ENCODE measurements at places on chromosomes 12 and 14.

DNA sequence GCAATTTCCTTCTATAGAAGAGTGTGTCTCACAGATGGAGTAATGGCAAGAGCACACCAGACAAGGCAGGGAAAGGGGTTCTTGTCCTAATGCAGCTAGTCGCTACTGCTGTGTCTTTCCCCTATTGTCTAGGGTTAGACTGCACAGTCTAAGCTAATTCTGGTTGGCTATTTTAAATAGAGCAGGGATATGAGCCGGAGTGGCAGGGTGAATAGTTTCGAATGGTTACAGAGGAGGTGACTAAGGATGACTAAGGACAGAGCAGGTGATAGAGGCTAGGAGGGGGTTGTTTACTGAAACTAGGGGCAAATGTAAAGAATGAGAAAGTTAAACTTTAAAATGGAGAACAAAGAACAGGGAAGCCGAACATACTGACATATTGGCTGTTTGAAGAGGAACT is 25.6 kb upstream of the CPNE8 start:
- no peak for DNase-seq

- no peak for DNase-seq
Observed at GRCh38 chr14:88749139-88749538, 43.6 kb downstream of the EML5 start.

DNA sequence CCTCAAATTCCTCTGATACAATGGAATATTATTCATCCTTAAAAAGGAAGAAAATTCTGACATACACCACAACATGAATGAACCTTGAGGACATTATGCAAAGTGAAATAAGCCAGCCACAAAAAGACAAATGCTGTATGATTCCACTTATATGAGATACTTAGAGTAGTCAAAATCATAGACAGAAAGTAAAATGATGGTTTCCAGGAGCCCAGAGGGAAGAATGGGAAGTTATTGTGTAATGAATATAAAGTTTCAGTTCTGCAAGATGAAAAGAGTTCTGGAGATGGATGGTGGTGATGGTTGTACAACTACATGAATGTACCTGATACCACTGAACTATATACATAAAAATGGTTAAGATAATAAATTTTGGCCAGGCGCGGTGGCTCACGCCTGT is 18.3 kb downstream of the VWF start:
- DNase-seq, result no peak

DNA sequence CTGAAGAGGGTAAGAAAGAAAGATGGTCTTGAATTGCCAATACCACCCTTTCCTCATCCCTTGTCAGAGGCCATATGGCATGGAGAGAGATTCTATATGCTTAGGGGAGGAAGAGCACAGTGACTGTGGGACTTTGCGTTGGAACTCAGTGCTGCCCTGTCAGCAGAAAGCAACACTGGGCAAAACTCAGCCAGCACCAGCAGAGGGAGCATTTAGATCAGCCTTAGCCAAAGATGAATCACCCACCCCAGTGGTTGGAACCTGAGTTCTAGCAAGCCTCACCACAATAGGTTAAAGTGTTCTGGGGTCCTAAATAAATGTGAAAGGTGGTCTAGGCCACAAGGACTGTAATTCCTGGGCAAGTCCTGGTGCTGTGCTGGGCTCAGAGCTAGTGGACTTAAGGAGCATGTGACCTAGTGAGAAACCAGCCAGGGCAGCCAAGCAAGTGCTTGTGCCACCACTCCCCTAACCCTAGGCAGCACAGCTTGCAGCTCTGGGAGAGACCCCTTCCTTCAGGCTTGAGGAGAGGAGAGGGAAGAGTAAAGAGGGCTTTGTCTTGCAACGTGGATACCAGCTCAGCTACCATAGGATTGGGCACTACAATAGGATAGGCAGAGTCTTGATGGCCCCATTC is 11.4 kb upstream of the BCAT1 start:
- no peak for DNase-seq

- DNase-seq, result no peak
Observed at GRCh38 chr12:31225656-31226535, 100.1 kb downstream of the SINHCAF start.

GRCh38 chr12:102964872-102965271 is 7.4 kb downstream of the ASCL1 start:
- DNase-seq, result no peak

DNA sequence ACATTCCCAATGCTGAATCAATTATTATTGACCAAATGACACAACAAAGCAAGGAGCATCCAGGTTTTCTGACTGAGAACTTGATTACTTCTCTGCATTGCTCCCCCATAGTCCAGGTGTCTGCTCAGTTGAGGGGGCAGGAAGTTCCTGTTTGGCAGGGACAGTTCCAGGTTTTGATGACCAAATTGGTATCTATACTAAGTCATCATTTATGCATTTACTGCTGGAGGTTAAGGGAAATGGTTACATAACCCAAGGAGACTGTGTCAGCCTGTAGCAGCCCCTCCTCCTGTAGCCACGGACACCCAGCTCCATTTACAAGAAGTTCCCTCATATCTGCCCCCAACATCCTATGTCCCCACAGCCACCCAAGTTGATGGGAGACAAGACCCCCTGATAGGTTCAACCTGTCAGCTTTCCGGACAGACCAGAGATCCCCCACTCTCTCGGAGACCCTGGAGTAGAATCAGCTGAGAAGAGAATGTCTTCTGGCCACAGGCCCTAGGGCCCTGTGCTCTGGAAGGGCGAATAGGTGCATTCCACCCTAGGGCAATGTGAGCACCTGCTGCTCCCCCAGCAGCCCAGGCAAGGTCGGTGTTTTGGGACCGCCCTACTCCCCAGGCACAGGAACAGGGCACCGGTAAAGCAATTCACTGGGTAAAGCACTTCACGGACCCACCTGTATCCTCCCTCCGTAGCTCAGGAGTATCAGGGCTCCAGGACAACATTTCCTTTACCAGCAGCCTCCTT is 23.6 kb downstream of the IRF2BPL start:
- DNase-seq, result no peak

DNA sequence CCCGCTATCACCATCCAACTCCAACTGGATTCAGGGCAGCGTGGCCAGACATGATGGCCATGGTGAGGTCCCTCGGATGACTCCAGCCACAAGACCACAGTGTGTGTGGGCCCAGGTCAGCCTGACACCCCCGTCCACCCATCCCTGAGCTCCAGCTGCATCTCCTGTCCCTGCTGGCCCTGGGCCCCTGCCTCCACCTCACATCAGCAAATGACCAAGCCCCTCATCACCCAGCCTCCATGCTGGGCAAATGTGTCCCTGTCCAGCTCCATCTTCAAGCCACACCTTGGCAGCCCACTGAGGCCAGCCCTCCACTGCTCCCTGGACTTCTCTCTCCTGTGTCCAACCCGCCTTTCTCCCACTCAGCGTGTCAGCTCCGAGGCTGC is 3.2 kb downstream of the GPR132 start:
- no peak for DNase-seq

DNA sequence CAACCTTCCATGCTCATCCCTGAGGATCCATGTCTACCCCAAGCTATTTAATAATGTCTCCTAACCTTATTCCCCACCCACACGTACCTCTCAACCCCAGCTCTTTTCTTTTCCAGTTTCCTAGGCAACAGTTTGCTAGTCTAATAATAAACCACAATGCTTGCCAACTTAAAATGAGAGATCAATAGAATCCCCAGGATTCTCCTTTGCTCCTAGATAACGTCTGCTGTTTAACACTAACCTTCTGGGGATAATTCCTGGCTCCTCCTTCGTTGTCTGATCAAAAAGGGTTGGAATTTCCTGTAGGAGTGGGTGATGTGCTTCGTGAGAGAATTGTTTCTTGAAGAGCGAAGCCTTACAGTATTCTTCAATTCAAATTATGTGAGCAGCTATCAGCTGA is 42.2 kb upstream of the DBX2 start:
- DNase-seq, result no peak

GRCh38 chr14:96783043-96783914 is 13.9 kb upstream of the VRK1 start:
- DNase-seq, result no peak

DNA sequence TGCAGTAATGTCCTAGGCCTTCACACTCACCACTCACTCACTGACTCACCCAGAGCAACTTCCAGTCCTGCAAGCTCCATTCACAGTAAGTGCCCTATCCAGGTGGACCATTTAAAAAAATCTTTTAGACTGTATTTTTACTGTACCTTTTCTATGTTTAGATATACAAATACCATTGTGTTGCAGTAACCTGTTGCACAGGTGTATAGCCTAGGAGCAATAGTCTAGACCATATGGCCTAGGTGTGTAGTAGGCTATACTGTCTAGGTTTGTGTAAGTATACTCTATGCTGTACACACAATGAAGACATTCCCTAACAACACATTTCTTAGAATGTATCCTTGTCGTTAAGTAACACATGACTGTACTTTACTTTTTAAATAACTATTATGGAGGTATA is 17.2 kb downstream of the CYP46A1 start:
- no peak for DNase-seq

- no peak for DNase-seq
Observed at GRCh38 chr12:103421402-103421801, 74.4 kb downstream of the C12orf42 start.

DNA sequence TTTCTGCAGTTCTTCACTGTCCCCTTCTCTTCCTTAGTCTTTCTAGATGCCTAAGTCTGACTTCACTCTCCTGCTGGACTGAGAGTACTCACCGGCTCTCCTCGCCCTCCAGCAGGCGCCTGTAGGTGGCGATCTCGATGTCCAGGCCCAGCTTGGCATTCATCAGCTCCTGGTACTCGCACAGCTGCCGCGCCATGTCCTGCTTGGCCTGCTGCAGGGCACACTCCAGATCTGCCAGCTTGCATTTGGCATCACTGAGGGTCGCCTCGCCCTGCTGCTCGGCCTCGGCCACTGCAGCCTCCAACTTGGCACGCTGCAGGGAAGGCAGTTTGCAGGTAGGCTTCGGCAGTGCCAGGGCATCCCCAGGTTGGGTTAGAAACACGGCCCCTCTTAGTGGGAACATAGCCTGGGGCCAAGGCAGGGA is 5.2 kb downstream of the KRT84 start:
- no peak for DNase-seq

DNA sequence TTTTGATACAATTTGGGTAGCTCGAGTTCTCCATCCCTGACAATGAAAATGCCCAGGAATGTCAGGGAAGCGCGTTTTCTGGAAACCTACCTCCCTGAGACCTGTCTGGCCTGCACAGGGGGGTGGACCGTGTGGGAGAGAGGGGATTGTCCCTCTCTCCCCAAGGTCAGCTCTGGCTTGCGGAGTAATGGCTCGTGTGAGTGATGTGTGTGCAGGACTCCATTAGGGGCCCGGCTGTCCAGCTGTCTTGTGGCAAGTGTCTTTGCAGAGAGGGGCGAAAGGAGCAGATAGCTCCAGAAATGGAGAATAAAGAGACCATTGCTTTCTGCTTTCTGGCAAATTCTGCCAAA is 215.3 kb downstream of the CHST11 start:
- DNase-seq, result no peak

DNA sequence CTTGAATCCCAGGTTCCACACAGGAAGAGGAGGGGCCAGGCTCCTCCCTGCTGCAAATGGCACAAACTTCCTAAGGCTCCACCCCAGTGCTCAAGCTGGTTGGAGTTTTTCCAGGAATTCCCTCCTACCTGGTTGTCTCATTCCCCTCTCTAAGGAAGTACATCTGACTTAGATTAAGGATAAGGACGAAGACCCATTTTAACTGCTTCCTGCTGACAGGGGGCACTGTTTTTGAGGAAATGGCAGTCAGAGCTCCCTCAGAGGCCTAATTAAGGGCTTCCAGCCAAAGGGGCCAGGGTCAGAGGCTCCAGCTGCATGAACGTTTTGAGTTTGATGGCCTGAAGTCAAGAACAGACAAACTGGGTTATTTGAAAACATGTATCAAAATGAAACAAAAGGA is 1084.7 kb downstream of the SLC6A15 start:
- no peak for DNase-seq

GRCh38 chr14:95471016-95471415 is 45.4 kb downstream of the SYNE3 start:
- DNase-seq, result no peak

- DNase-seq, result no peak
Observed at GRCh38 chr12:104929977-104930376, 28.1 kb downstream of the SLC41A2 start.

GRCh38 chr14:96635850-96636249 is 133.7 kb downstream of the PAPOLA start:
- no peak for DNase-seq

Data from cortex of kidney (tissue), 1 donor.